ENCODE measurements at places on chromosomes 2 and 18. TPM values are rescaled to one million over a fixed set of nuclear protein-coding genes. Genes with fewer than 3 reads are reported as not detected.

Gene SMYD5
- total RNA-seq = 61.5 TPM

Gene FRZB
- total RNA-seq = 4.7 TPM

Gene KCNJ3
- 0.50 TPM for total RNA-seq

Gene CAPN14
- 0.08 TPM for total RNA-seq

Gene ORMDL1
- total RNA-seq = 51.6 TPM

Gene OXER1
- total RNA-seq = 1.3 TPM

Gene MRPL44
- 50.4 TPM for total RNA-seq

Gene CHRND
- not detected for total RNA-seq

Gene FEZ2
- 13.8 TPM for total RNA-seq
